ENCODE measurements at places on chromosomes 5 and 9.

DNA sequence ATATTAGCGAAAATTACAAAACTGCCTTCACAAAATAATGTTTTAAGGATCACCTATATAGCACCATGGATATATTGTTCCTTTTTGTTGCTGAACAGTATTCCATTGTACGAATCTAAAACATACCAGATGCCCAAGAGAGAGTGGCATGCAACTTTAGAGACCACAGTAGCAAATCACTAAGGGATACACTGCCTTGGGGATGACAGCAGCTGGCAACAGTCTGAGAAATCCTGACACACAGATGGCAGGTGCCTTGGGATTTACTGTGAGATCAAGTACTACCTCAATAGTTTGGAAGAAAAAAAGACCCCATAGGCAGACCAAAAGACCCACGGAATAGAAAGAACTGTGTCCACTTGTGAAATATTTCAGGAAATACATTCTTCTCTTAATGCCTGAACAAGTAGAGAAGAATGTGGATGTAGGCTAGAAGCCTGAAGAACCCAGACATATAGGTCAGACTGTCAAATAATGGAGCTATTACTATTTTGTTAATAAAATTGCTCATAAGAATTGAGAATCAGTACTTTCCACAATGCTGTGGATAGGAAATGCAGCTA is 53.4 kb downstream of the PLPP1 start:
- no peak for DNase-seq

DNA sequence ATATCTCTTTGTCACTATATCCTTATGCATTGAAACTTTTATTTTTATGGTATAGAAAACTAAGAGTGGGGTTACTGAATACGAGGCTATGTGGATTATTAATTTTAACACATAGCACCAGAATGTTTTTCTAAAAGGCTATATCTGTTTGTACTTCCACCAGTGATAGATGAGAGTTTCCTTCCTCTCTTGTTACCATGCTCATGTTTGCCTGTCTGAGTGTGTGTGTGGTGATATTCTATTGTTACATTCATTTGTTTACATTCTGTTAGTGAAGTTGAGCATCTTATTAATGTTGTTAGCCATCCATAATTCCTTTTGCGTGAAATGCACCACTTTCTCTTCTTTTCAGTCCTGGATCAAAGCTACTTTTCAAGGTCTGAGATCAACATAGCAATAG is 54.1 kb upstream of the ALDH1A1 start:
- DNase-seq = no peak

DNA sequence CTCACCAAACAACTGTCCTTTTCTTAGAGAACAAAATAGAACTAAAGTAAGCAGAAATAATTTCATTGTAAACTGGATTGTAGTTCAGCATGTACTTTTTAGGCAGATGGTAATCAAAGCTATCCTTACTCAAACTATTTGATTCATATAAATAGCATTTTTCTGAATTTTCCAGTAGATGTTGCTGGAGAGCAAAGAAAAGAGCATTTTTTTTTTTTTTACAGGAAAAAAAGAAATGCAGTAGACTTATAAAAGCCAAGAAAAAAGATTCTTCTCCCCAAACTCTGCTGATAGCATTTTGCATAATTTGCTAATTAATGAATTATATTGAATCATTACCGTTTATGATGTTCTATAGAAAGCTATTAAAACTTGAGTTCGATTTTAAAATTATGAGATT is 715.3 kb upstream of the WWC1 start:
- no peak for DNase-seq

DNA sequence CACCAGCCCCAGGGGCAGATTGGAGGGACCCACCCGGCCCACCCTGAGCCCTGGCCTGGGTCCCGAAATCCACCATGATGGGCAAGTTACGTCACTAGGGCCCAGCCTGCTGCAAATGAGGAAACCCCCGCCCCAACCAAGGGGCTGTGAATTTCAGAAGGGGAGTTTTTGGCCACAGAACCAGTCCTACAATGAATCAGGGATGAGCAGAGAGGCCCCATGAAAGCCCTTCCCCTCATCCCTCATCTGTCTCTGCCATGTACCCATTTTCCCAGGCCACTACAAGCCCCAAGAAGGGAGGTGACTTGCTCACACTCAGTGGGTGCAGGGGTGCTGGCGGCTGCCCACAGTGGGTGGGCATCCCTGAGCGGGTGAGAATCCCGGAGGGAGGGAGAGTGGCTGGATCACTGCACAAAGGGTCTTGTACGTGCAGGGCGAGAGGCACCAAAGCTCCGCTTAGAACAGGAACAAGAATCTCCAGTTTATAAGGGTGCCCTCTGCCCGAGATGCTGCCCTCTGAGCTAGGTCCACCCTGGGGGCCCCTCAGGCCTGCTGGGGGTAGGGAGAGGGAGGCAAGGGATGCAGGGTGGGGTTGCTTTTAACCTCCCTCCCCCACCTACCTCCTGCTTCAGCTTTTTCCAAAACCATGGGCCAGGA is 10.4 kb upstream of the TCF7 start:
- DNase-seq = no peak

GRCh38 chr9:104412238-104412637 is 91.8 kb upstream of the OR13F1 start:
- DNase-seq = peak; percentile 1

GRCh38 chr9:88528080-88528790 is 6.7 kb upstream of the NXNL2 start:
- no peak for DNase-seq

GRCh38 chr9:78575771-78576170 is 278.8 kb downstream of the PSAT1 start:
- DNase-seq = no peak

- DNase-seq = peak; percentile 70
Observed at GRCh38 chr5:148730942-148731898, 76.9 kb upstream of the HTR4 start.

GRCh38 chr9:94014066-94014654 is 59.0 kb upstream of the BARX1 start:
- DNase-seq = no peak

DNA sequence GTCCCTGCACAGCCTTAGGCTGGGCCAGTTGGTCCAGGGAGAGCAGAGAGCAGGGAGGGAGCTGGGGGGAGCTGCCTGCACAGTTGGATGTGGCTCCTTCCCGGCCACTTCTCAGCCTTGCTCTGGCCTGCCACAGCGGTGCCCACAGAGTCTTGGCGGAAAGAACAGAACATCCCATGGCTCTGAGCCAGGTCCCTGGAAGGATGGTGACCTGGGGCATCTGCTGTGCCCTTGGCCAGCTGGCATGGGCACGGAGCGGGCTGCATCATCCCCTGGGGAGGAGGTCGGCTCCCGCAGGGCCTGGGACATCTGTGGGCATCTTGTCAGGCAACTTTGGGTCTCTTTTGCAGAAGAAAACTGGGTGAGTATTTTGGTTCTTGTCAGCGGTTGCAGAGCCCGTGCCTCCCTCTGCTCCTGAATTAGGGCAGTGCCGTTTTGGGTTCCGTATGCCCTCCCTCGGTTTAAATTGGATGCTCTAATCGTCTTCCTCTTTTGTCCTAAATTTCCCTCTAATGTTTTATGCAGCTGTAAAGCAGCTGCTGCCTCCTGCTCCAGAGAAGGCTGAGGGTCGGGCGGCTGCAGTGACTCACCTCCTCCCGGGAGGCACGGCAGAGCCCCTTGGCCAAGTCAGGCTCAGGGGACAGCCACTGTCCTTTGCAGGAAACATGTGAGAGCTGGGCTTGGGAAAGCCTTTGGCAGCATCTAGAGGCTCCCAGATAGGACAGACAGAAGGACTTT is 10.5 kb upstream of the NACC2 start:
- DNase-seq = no peak

GRCh38 chr5:11182441-11183080 is 421.5 kb upstream of the DAP start:
- DNase-seq = peak; percentile 39
